ENCODE measurements at places on chromosomes 7 and 10. TPM values are rescaled to one million over a fixed set of nuclear protein-coding genes. Genes with fewer than 3 reads are reported as not detected.

The PPP1R17 gene
- not detected for total RNA-seq

The SLC26A3 gene
- total RNA-seq = 1.5 TPM

The ATRNL1 gene
- 1.1 TPM for total RNA-seq

The PHKG1 gene
- 5.2 TPM for total RNA-seq

The HOXA11 gene
- total RNA-seq = not detected

The AKR1D1 gene
- not detected for total RNA-seq

The ZNF485 gene
- 2.1 TPM for total RNA-seq

The PIP gene
- 592 TPM for total RNA-seq

The CDK1 gene
- total RNA-seq = 9.9 TPM

The PRTFDC1 gene
- total RNA-seq = 0.40 TPM

DNA sequence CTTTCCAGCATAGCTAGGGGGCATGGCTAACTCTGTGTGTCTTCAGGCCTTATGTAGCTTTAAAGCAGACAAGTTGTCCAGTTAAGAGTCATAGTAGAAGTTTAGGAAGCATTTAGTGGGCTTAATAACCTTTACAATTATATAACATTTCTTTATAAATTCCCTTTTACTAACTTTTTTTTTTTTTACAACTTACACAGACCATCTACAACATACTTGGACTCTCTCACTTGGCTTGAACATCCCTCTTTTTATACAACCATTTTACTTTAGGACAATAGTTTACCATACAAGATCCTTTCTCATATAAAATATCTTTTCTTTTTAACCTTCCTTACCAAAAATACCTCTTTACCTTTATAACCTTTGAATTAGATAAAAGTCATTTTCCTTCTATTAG, 26.3 kb downstream of the SP4 start:
- peaks cover 6% of the 10 kb centered on the region for H3K36me3 ChIP-seq
- no peaks in the 10 kb centered on the region for H3K4me1 ChIP-seq
- no peak for DNase-seq
- no peaks in the 10 kb centered on the region for H3K27me3 ChIP-seq

DNA sequence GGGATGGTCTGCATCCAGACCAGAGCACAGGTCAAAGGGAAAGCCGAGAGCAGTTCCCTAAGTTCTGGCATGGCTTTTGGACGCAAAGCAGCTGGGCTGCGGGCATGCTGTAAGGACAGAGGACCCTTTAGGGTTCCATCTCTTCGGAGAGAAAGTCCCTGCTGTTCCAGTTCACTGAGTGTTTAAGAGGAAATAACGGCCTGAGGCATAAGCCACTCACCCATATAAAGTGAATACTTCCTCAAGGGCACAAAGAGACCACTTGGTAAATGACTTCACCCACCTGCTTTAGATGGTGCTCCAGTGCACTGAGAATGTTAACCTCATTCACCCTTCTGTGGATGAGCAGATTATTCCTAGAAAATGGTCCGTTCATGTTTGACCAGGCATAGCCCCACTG, 586.7 kb upstream of the GALNT17 start:
- no peaks in the 10 kb centered on the region for H3K27me3 ChIP-seq
- no peak overlapping the region for H3K4me3 ChIP-seq
- DNase-seq = no peak
- H3K36me3 ChIP-seq = no peaks in the 10 kb centered on the region
- no peak overlapping the region for H3K27ac ChIP-seq

DNA sequence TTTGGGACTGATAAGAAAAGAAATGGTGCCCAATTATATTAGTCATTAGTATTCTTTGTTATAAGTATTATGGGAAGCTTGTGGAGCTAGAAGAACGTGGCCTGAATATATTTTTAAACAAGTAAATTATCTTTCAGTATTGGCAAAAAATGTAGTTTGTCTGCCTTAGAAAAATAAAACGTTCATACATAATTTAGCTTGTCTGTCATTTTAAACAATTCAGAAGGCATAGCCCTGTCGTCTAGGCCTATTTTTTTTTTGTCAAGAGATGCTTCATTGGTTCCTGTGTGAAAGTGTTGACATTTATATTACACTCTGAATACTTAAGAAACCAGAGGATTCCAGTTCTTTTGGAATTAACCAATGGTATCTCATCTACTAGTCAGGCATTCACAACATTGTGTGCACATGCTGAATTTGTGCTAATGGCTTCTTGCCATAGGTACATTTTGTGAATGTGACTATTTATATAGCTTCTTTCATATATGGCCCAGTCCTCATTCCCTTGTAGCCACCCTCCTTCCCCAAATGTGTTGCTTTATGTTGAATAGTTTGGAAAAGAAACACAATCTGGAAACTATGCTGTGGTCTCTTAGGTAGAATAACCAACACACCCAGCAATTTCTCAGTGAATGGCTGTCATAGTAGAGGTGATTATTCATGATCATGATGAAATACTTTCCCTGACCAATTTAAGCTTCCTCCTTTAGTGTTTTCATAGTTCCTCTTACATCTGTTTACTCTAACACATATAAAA, 435.8 kb downstream of the EXOC4 start:
- no peaks in the 10 kb centered on the region for H3K27me3 ChIP-seq
- H3K4me3 ChIP-seq = no peak overlapping the region
- H3K27ac ChIP-seq = no peak overlapping the region
- H3K4me1 ChIP-seq = no peaks in the 10 kb centered on the region
- DNase-seq = no peak
- no peaks in the 10 kb centered on the region for H3K36me3 ChIP-seq

DNA sequence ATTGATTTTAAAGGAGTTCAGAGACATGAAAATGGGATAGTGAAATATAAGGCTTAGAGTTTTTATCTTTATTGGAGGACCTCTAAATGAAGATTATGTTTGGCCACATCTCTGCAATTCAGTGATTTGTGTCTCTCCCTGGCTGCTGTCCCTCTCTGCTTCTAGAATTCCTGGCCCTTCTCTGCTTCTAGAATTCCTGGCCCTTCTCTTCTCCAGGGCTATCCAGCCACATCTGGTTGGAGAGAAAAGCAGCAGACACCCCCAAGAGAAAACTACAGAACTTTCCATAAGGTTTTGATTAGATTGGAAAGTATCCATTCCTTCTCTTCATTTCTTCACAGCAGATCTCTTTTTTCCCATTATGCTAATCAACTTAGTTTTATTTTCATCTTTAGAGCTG, 135.5 kb downstream of the NPY start:
- no peak overlapping the region for H3K4me3 ChIP-seq
- H3K4me1 ChIP-seq = no peaks in the 10 kb centered on the region
- no peak overlapping the region for H3K27ac ChIP-seq
- H3K27me3 ChIP-seq = no peaks in the 10 kb centered on the region

DNA sequence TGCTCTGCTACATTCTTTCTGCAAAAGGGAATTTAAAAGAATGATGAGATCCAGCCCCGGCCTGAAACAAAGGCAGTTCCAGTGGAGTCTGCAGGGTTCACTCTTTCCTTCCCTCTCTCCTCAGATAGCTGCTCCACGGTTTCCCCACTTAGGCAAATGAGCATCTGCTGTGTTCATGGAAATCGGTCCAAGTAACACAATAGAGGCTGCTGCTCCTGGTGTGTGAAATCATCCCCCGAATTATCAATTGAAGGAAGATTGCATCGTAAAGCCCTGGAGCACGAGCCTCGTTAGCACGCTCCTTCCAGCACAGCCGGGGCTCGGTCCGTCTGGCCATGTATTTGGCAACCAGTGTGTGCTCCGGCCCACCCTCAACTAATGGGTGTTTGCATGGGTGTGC, 108.3 kb upstream of the DPP6 start:
- H3K36me3 ChIP-seq = no peaks in the 10 kb centered on the region
- peaks cover 5% of the 10 kb centered on the region for H3K4me1 ChIP-seq
- no peaks in the 10 kb centered on the region for H3K27me3 ChIP-seq
- H3K27ac ChIP-seq = no peak overlapping the region
- DNase-seq = no peak

- H3K36me3 ChIP-seq = no peaks in the 10 kb centered on the region
- no peak overlapping the region for H3K4me3 ChIP-seq
- H3K27ac ChIP-seq = no peak overlapping the region
- no peaks in the 10 kb centered on the region for H3K4me1 ChIP-seq
- DNase-seq = no peak
Measured at GRCh38 chr10:49225218-49225876, 37.2 kb upstream of the TMEM273 start.

DNA sequence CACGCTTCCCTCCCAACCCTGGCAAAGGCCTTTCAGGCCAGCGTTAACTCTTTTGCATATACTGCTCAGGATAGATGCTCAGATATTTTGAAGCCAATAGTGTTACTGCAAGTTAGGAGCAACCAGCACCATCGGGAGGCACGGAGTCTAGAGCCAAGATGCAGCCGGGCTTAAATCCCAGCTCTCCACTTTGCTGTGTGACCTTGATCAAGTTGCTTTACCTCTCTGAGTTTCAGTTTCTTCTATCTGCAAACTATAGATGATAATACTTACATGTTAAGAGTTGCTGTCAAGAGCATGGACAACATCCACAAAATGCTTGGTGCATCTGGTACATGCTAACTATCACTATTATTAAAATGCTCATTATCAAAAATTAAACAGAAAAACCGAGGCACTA, 45.4 kb upstream of the C7orf33 start:
- no peaks in the 10 kb centered on the region for H3K4me1 ChIP-seq
- no peak overlapping the region for H3K27ac ChIP-seq
- no peak overlapping the region for H3K4me3 ChIP-seq
- DNase-seq = no peak
- no peaks in the 10 kb centered on the region for H3K27me3 ChIP-seq

DNA sequence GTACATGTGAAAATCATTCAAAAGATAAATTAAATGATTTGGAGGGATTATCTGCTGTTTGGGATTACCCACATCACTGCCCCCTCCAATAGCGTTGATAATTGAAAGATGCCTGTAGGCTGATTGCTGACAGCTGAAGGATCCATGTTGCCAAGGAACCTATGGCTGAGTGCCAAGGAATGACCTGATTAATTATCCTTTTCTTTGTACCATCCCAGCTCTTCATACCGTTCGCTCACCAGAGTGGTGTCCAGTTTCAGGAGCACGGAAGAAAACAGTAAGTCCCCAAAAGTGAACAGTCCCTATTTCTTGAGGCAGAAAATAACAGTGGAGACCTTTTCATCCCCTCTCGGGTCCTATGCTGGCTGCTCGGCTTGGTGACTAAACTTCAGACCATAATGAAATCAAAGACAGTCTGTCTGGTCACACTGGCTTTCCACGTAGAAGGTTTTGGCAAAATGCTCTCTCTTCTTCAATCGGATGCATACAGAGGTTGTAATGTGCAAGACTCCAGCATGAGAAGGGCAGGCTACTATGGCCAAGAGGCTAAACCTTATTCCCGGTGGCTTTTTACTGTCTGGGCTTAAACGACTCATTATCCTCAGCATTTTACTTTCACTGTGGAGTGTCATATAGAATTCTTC, 108.8 kb downstream of the SPAG6 start:
- no peaks in the 10 kb centered on the region for H3K4me1 ChIP-seq
- H3K27me3 ChIP-seq = peaks cover 3% of the 10 kb centered on the region
- no peaks in the 10 kb centered on the region for H3K36me3 ChIP-seq
- DNase-seq = no peak

- no peaks in the 10 kb centered on the region for H3K36me3 ChIP-seq
- H3K4me3 ChIP-seq = no peak overlapping the region
- H3K4me1 ChIP-seq = no peaks in the 10 kb centered on the region
- DNase-seq = no peak
Measured at GRCh38 chr7:18653381-18654155, 158.0 kb downstream of the HDAC9 start.

- H3K27me3 ChIP-seq = no peaks in the 10 kb centered on the region
- no peaks in the 10 kb centered on the region for H3K4me1 ChIP-seq
- H3K4me3 ChIP-seq = no peak overlapping the region
Measured at GRCh38 chr7:9796241-9796640, 1177.4 kb upstream of the PHF14 start.

- H3K4me1 ChIP-seq = peaks cover 18% of the 10 kb centered on the region
- peaks cover 24% of the 10 kb centered on the region for H3K27me3 ChIP-seq
- H3K27ac ChIP-seq = no peak overlapping the region
Measured at GRCh38 chr10:46551701-46552525, 4.5 kb downstream of the GPRIN2 start.

DNA sequence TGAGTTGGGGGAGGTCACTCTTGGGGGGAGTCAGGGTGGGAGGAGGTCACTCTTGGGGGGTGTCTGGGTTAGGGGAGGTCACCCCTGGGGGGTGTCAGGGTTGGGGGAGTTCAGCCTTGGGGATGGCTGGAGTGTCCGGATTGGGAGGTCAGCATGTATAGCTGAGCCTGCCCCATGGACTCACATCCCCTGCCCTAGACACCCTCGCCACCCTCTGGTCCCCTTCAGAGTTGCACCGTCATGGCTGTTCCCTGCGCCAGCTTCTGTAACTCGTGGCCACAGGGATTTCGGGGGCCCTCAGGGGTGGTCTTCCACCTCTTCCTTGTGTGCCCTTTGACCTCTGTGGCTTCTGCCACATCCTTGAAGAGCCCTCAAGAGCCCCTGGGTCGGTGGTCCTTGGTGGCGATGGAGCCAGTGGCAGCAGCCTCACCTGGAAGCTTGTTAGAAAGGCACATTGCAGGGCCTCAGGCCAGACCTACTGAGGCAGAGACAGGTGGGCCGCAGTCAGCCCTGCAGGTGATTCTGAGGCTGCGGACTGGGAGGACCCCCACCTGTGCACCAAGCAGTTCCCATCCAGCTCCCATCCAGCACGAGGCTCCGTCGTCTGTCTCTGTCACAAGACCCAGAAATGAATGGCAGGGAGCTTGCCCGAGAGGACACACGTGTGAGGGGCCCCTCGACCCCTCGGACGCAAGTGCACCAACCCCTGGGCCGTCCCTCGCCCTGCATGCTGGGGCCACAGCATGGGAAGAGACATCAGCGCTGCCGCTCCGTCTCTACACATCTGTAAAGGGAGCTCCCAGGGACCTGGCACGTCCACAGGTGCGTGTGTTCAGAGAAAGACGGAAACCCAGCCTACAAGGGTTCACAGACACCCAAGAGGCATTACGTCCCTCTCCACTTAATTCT, 44.7 kb upstream of the SUN1 start:
- DNase-seq = no peak
- peaks cover 9% of the 10 kb centered on the region for H3K4me1 ChIP-seq
- H3K27ac ChIP-seq = no peak overlapping the region

GRCh38 chr10:14476641-14477407, 146.1 kb upstream of the FRMD4A start:
- no peak for DNase-seq
- no peak overlapping the region for H3K4me3 ChIP-seq
- no peaks in the 10 kb centered on the region for H3K36me3 ChIP-seq
- H3K27ac ChIP-seq = no peak overlapping the region

DNA sequence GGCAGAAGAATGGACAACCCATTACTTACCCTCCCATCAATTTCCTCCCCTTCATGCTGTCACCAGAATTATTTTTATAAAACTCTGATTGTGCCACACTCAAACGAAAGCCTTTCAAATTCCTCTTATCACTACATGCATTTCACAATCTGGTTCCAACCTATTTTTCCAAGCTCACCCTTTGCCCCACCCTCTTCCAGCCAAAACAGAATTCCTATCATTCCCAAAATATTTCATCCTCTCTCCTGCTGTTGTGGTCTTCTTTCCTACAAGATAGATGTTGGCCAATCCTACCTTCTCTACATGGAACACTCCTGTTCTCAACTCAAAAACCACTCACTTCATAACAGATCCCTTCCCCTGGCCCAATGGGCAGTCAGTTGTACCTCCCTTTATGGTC, 111.5 kb downstream of the ELAPOR2 start:
- no peak overlapping the region for H3K27ac ChIP-seq
- no peak for DNase-seq
- no peaks in the 10 kb centered on the region for H3K4me1 ChIP-seq

- DNase-seq = peak; percentile 77
- no peaks in the 10 kb centered on the region for H3K27me3 ChIP-seq
- peaks cover 4% of the 10 kb centered on the region for H3K36me3 ChIP-seq
Measured at GRCh38 chr7:140673063-140673773, 473 bp downstream of the ADCK2 start.
